ENCODE measurements at places on chromosomes 4 and X.

- peak; percentile 65 for DNase-seq
Observed at GRCh38 chrX:109485470-109486340, 3.8 kb upstream of the GUCY2F start.

GRCh38 chrX:257681-258289, 23.4 kb upstream of the PLCXD1 start:
- no peak for DNase-seq

DNA sequence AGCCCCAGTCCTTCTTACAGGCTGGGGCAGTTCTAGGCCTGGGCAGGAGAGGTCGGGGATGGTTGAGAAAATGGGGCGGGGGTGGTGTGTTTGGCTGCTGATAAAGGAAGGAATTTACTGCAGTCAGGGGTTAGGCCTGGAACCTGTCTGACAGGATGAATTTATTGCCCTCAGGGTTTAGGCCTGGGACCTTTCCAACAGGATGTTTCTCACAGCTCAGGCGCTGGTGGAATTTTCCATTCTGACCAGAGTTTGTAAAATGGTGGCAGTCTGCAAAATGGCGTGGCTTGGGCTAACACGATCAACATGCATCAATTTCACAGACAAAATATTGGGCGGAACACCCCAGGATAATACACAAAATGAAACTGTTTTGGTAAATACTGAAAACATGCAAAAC, 83.5 kb upstream of the SPIN4 start:
- DNase-seq, result no peak

- DNase-seq, result peak; percentile 32
Observed at GRCh38 chr4:83644677-83645659, 109.1 kb downstream of the GPAT3 start.

GRCh38 chrX:125293850-125294780, 25.6 kb upstream of the TEX13C start:
- DNase-seq, result no peak

- DNase-seq, result peak; percentile 31
Observed at GRCh38 chrX:40167850-40168479, 70.2 kb upstream of the BCOR start.

DNA sequence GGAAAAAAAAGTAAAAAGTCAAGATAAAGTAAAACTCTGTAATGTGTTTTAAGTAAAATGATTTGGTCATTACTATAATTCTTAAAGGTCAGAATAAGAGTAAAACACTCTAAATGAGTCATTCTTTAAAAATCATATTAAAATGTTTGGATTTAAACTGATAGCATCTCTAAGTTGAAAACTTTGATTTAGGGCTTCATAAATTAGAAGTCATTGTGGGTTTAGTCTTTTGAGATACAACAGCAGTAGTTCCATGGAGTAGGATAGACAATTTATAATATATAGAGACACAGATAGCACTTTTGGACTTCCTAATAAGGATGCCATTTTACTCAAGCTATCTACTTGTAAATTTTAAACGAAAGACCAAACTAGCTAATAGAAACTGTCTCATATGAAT, 77.1 kb upstream of the PABPC4L start:
- no peak for DNase-seq

- peak; percentile 56 for DNase-seq
Observed at GRCh38 chr4:40247350-40247749, 50.5 kb downstream of the RHOH start.

- DNase-seq, result no peak
Observed at GRCh38 chrX:132461886-132462285, 27.0 kb downstream of the MBNL3 start.

DNA sequence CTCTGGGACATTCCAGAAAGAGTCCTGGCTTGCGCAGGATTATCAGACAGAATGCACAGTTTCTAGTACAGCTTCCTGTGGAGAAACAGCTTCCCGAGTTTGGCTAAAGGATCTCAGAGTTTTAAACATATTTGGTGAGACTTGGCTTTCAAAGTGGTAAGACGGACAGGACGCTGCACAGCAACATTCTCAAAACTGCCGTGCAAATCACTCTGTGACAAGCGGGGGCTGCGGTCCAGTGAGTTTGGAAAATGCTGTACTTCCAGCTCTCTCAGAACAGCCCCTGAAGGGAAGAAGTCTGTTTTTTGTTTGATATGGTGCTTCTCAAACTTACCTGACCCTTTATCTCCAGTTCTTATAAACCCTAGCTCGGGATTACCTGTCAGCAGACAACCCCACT, 18.1 kb downstream of the LGI2 start:
- no peak for DNase-seq

DNA sequence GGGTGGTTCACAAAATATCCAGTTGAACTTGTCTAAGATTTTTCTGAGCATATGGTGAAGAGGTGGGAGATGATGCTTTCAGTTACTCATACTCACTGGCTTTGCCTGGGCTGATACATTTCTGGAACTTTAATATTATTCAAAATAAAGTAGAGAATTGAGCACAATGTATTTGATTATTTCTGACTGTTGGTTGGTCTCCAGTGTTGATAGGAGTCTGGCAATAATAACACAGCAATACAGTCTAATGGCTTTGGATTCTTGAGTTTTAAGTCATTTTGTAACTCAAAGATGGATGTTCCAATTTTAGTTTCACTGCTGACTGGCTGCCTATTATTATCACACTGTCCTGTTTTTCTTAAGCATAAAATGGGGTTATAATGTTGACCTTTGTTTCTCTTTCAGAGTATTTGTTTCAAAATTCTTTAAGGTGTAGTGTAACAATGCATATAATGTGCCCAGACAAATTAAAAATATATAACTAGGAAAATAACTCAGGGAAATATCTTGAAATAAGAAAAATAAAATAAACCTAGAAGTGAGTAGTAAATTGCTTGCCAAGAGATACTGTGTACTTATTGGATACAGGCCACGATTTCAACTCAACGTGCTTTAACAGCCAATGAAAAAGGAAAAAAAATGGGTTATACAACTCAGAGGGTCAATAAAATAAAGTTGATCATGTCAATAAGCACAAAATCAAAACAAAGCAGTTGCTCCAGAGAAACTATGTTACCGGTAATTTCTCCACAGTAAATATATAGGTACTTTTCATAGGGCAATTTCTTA, 99.0 kb downstream of the ARSJ start:
- no peak for DNase-seq

GRCh38 chr4:110617646-110618580, 5.0 kb downstream of the PITX2 start:
- no peak for DNase-seq

DNA sequence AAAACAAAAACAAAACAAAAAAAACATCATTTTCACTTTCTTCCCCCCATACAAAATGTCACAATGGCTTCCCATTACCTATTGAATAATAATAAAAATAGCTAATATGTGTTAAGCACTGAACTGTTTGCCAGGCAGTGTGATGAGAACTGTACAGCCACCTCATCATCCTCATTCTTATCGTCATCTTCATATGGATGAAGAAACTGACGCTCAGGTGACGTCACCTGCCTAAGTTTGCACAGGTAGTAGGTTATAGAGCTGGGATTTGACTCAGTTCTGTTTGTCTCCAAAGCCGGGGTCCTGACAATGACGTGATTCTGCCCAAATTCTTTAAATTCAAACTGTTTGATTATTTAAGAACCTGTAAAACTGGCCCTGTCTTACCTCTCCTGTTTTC, 150.4 kb upstream of the SMIM10 start:
- DNase-seq, result no peak

DNA sequence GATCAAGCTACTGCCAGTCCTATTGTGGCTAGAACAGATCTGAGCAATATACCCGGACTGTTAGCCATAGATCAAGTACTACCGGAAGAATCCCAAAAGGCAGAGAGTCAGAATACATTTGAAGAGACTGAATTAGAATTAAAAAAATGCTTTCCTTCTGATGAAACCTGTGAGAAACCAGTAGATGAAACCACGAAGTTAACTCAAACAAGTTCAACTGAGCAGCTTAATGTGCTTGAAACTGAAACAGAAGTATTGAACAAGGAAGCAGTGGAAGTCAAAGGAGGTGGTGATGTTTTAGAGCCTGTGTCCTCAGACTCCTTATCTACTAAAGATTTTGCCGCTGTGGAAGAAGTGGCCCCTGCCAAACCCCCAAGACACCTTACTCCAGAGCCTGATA, 46.8 kb downstream of the WDR44 start:
- DNase-seq, result no peak

DNA sequence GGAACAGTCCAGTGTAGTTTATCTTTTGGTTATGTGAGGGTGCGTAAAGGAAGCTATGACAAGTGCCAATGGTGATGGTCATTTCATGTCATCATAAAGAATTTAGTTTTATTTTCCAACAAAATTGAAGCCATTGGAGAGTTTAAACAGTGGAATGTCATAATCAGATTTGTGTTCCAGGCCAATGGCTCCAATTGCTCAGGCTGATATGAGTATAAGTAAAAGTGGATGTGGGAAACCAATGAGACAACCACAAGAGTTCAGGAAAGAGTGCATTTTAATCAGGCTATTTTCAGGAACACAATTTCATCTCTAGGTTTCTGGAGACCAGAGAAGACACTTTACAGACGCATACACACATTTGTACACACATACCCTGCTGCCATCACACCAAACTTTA, 20.7 kb downstream of the SPANXC start:
- DNase-seq, result no peak

GRCh38 chrX:155179346-155179997, 36.8 kb upstream of the VBP1 start:
- no peak for DNase-seq

GRCh38 chrX:55787063-55787462, 69.5 kb downstream of the RRAGB start:
- DNase-seq, result no peak

All from activated CD4-positive, alpha-beta T cell treated with anti-CD3 and anti-CD28 coated beads for 48 hours (primary cell).